ENCODE measurements at places on chromosomes 3 and 15.
A peak's percentile ranks its signal among the peaks of the same experiment; 100 is the strongest.

- no peaks in the 10 kb centered on the region for H3K36me3 ChIP-seq
- no peak overlapping the region for H3K27ac ChIP-seq
- H3K4me1 ChIP-seq, result peaks cover 34% of the 10 kb centered on the region
These were observed 58.4 kb upstream of the HRH1 start for GRCh38 chr3:11095932-11096265.

GRCh38 chr15:58420579-58421043 lies 11.2 kb upstream of the LIPC start:
- H3K4me1 ChIP-seq, result peaks cover 12% of the 10 kb centered on the region
- no peaks in the 10 kb centered on the region for H3K27me3 ChIP-seq
- no peak overlapping the region for H3K27ac ChIP-seq
- H3K36me3 ChIP-seq, result no peaks in the 10 kb centered on the region
- H3K4me3 ChIP-seq, result no peak overlapping the region

GRCh38 chr3:179513862-179514261 lies 48.9 kb upstream of the ACTL6A start:
- no peaks in the 10 kb centered on the region for H3K27me3 ChIP-seq
- peaks cover 6% of the 10 kb centered on the region for H3K4me1 ChIP-seq
- H3K4me3 ChIP-seq, result no peak overlapping the region
- H3K27ac ChIP-seq, result no peak overlapping the region

GRCh38 chr3:177512945-177513814 lies 315.9 kb upstream of the TBL1XR1 start:
- DNase-seq, result no peak
- H3K27me3 ChIP-seq, result no peaks in the 10 kb centered on the region
- H3K4me3 ChIP-seq, result no peak overlapping the region
- H3K36me3 ChIP-seq, result no peaks in the 10 kb centered on the region
- peak overlapping the region; percentile 40 for H3K27ac ChIP-seq

DNA sequence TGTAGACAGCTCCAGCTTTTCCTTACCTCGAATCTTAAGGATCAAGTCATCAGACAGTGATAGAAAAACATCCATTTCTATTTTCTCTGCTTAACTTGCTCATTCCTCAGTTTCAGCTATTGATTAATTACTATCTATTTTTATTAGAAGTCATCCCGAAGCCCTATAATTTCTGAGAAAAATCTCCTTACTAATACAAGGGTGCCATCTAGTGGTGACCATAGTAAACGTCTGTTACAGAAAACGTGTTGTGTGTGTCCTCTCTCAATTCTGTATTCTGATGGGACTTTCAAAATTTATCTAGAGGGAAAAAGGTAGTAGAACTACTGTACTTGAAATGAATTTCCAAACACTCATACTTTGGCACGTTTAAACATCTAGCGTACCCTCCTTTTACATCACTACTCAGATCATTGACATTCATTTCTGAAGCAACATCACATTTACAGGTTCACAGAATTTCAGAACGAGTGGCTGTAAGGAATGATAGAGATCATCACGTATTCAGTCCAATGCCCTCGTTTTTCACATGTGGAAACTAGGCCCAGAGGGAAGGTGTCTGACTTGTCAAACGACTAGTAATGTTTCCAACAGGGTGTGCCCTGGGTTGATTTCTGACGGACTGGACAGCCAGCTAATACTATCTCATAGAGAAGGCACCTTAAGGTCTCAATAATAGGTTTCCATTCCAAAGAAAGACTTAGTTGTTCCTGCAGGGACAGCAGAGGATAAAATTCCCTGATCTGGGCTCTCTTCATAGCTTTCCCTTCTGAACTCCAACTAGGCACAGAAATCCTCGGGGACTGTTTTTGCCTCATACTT lies 25.6 kb downstream of the HACD2 start:
- no peaks in the 10 kb centered on the region for H3K4me1 ChIP-seq
- H3K27ac ChIP-seq, result no peak overlapping the region
- H3K27me3 ChIP-seq, result no peaks in the 10 kb centered on the region
- DNase-seq, result no peak
- no peaks in the 10 kb centered on the region for H3K36me3 ChIP-seq

DNA sequence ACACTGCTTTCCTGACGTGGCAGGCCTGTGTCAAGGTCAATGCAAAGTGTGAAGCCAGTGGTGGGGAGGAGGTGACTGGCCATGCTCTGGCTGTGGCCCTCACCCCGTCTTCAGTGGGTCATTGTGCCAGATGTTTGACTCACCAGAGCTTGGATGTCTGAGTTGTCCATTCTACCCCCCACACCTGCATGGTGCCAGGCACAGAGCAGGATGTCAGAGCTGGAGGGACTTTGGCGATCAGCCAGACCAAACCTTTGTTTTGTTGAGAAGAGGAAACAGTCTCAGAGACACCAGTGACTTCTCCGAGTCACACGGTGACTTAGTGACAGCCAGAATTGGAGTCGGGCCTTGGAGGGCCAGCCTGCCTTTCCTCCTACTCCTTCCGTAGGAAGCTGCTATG lies 49.5 kb downstream of the SMAD6 start:
- no peaks in the 10 kb centered on the region for H3K27me3 ChIP-seq
- H3K27ac ChIP-seq, result no peak overlapping the region
- H3K36me3 ChIP-seq, result no peaks in the 10 kb centered on the region
- H3K4me1 ChIP-seq, result peaks cover 26% of the 10 kb centered on the region

- no peak for DNase-seq
- no peak overlapping the region for H3K4me3 ChIP-seq
- H3K36me3 ChIP-seq, result no peaks in the 10 kb centered on the region
- peaks cover 17% of the 10 kb centered on the region for H3K4me1 ChIP-seq
These were observed 29.6 kb downstream of the CX3CR1 start for GRCh38 chr3:39250116-39250747.

GRCh38 chr3:160445854-160446253 lies 3.7 kb downstream of the TRIM59 start:
- H3K36me3 ChIP-seq, result no peaks in the 10 kb centered on the region
- no peak overlapping the region for H3K27ac ChIP-seq
- DNase-seq, result no peak
- H3K4me3 ChIP-seq, result no peak overlapping the region
- no peaks in the 10 kb centered on the region for H3K4me1 ChIP-seq

DNA sequence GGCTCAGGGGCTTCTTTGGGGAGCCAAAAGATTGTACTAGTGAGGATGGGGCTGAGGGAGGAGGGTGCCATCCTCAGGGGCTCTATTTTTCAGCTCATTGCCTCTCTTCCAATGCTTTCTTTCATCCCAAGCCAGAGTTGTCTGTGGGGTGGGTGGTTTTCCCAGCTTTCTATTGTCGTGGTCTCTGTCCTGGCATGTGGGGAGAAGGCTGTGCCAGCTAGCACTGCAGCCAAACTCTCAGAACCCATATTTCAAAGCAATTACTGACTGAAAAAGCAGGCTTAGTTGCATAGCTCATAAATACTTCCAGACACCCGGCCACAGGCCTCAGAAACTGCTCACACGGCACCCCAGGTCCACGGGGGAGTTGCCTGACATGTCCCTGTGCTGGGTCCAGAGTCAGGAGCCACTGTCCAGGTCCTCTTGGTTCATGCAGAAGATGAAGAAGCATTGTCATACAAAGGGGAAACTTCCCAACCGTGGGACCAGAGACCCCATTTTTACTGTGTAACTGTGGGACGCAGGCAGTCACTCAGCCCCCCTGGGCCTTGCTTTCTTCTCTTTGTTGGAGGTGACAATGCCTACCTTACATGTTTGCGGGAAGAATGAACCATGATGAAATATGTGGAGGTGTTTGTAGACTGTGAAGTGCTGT lies 27.6 kb downstream of the FGD5 start:
- H3K36me3 ChIP-seq, result no peaks in the 10 kb centered on the region
- H3K4me3 ChIP-seq, result no peak overlapping the region
- peaks cover 8% of the 10 kb centered on the region for H3K4me1 ChIP-seq
- H3K27ac ChIP-seq, result no peak overlapping the region

GRCh38 chr3:147297761-147298350 lies 108.5 kb downstream of the ZIC4 start:
- H3K27me3 ChIP-seq, result no peaks in the 10 kb centered on the region
- H3K4me1 ChIP-seq, result no peaks in the 10 kb centered on the region
- DNase-seq, result no peak
- H3K4me3 ChIP-seq, result no peak overlapping the region
- H3K27ac ChIP-seq, result no peak overlapping the region
- H3K36me3 ChIP-seq, result no peaks in the 10 kb centered on the region

GRCh38 chr15:39728845-39729244 lies 53.8 kb downstream of the FSIP1 start:
- H3K36me3 ChIP-seq, result no peaks in the 10 kb centered on the region
- DNase-seq, result no peak
- H3K4me1 ChIP-seq, result no peaks in the 10 kb centered on the region
- H3K4me3 ChIP-seq, result no peak overlapping the region
- no peaks in the 10 kb centered on the region for H3K27me3 ChIP-seq
- H3K27ac ChIP-seq, result no peak overlapping the region

- no peaks in the 10 kb centered on the region for H3K27me3 ChIP-seq
- no peak overlapping the region for H3K27ac ChIP-seq
- no peaks in the 10 kb centered on the region for H3K36me3 ChIP-seq
- no peak overlapping the region for H3K4me3 ChIP-seq
- no peak for DNase-seq
- no peaks in the 10 kb centered on the region for H3K4me1 ChIP-seq
These were observed 183.8 kb downstream of the CADM2 start for GRCh38 chr3:85142626-85143025.

GRCh38 chr3:105979961-105980360 lies 111.1 kb upstream of the CBLB start:
- H3K27me3 ChIP-seq, result no peaks in the 10 kb centered on the region
- no peak for DNase-seq
- H3K27ac ChIP-seq, result no peak overlapping the region
- peaks cover 7% of the 10 kb centered on the region for H3K4me1 ChIP-seq
- H3K4me3 ChIP-seq, result no peak overlapping the region
- no peaks in the 10 kb centered on the region for H3K36me3 ChIP-seq

DNA sequence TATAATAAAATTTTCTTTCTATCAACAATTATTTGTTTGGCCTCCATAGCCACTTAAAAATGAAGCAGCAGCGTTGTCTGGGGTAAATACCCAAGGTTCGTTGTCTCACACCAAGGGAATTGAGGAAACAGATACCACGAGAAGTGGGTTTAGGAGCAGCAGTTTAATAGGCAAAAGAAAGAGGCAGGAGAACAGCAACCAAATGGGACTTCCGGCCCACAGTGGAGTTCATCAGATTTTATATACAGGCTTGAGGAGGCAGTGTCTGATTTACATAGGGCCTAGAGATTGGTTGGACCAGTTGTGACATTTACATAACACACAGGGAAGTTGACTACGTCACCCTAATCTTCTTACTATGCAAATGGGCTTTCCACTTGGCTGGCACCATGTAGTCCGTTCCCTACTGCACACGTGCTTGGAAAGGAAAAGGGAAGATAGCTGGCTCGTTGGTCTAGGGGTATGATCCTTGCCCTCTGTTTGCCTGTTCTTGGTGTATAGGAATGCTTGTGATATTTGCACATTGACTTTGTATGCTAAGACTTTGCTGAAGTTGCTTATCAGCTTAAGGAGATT lies 61.5 kb upstream of the SETMAR start:
- DNase-seq, result no peak
- no peak overlapping the region for H3K4me3 ChIP-seq
- no peaks in the 10 kb centered on the region for H3K4me1 ChIP-seq
- no peaks in the 10 kb centered on the region for H3K36me3 ChIP-seq
- no peak overlapping the region for H3K27ac ChIP-seq

DNA sequence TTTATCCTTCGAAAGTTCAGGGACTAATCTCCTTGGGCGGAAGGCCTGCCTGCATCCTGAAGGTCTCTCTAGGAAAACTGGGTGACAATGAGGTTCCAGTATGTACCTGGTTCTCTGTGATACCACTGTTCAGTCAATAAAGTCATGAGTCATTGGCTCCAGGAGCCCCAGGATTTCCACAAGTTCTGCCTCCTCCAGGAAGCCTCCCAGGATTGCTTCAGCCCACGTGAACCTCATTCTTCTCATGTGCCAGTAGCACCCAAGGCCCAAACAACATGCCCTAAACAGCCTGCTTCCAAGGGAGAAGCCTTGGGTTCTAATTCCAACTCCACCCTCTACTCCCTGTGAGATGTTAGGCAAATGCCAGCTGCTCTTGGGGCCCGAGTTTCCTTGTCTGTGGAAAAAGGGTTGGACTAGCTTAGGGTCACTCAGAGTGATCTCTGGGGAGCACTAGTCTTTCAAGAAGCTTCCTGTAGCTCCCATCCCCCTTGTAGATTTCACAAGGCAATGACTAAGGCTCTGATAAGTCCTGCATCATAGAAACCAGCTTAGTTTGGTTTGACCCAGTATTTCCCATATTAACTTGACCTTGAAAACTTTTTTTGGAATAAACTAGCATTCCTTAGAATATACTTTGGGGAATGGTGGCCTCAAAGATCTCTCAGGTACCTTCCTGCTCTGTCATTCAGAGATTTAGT lies 118.3 kb upstream of the ATP2B2 start:
- H3K36me3 ChIP-seq, result no peaks in the 10 kb centered on the region
- no peak overlapping the region for H3K27ac ChIP-seq
- no peak for DNase-seq
- H3K4me3 ChIP-seq, result no peak overlapping the region
- no peaks in the 10 kb centered on the region for H3K27me3 ChIP-seq
- H3K4me1 ChIP-seq, result no peaks in the 10 kb centered on the region

DNA sequence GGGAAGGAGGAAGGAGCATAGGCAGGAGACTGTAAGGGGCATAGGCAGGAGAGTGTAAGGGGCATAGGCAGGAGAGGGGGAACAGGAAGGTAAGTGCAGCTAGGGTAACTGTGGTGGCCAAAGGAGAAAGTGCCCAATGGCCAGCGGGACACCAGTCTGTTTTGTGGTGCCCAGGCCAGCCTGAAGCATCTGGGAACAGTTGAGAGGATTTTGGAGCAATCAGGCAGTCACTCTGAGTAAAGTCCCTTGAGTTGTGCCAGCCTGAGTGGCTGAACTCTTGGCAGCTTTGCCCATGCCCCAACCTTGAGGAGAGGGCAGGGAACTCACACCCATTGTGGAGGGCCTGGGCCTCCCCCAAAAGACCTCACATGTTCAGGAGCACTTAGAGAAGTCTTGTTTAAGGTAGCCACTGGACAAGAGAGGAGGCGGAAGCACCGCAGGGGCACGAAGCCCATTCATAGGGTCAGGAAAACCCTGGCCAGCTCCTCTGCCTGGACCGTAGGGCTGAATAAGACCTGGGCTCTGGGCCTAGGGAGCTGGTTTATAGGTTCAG lies 3.5 kb upstream of the TGM5 start:
- no peaks in the 10 kb centered on the region for H3K36me3 ChIP-seq
- H3K4me1 ChIP-seq, result no peaks in the 10 kb centered on the region
- H3K27ac ChIP-seq, result no peak overlapping the region
